Endothelial cell (in vitro differentiated cells): ENCODE measurements at places on chromosomes 1 and 21.

DNA sequence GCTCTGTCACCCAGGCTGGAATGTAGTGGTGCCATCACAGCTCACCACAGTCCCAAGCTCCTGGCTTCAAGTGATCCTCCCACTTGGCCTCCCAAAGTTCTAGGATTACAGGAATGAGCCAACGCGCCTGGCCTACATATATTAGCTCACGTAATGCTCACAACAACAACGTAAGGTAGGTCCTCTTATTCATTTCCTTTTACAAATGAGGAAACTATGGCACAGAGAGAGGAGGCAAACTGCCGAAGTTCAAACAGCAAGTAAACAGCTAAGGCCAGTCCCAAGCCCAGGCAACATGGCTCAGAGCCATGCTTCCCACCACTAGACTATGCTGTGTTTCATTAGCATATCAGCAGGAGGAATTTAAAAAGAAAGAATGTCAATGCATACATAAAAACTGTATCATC lies 284.4 kb downstream of the VAV3 start:
- no peak for DNase-seq

DNA sequence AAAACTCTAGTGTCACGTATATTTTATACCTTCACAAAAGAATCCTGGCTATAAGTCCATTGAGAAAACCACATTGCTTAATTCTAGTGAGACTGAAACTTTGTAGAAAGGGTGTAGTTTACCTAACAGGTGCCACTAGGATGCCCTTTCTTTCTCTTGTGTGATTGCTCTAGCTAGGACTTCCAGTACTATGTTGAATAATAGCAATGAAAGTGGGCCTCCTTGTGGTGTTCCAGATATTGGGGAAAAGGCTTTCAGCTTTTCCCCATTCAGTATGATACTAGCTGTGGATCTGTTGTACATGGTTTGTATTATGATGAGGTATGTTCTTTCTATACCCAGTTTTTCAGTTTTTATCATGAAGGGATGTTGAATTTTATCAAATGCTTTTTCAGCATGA lies 39.7 kb upstream of the CHODL start:
- DNase-seq: no peak

GRCh38 chr21:39384674-39385298 lies 35.9 kb upstream of the HMGN1 start:
- no peak for DNase-seq

DNA sequence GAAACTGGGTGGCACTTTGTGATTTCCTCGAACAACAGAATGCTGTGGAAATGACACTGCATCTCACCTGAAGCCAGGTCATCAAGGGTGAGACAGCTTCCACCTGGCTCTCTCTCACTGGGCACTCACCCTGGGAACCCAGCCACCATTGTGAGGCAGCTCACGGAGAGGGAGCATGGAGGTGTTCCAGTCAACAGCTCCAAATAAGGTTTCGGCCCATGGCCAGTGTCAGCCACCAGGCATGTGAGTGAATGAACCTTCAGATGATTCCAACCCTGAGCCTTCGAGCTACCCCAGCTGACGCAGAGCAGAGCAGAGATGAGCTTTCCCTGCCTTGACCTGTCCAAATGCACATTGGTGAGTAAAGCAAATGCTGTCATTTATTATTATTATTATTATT lies 58.1 kb downstream of the SYDE2 start:
- DNase-seq: no peak

DNA sequence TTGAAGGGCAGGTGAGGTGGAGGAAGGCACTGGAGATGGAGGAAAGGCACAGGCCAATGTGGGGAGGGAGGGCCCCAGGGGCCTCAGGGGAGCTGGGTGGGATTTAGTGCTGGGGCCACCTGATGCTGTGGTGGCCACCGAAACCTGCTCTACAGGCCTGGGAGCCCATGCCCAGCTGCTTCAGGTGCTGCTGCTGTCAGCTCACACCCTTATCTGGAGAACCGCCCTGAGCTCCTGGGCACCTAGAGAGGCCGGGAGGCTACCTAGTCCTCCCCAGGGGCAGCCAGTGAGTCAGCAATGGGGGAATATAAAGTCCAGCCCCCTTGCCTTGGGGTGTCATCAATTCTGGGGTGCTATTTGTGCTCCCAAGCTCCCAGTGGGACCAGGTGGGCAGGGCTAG lies 12.2 kb downstream of the FAM131C start:
- DNase-seq: no peak

- no peak for DNase-seq
These were observed 15.7 kb downstream of the IFNAR2 start for GRCh38 chr21:33245289-33245918.
